ENCODE measurements at places on chromosomes 2 and 18. TPM values are rescaled to one million over a fixed set of nuclear protein-coding genes. Genes with fewer than 3 reads are reported as not detected.

DNA sequence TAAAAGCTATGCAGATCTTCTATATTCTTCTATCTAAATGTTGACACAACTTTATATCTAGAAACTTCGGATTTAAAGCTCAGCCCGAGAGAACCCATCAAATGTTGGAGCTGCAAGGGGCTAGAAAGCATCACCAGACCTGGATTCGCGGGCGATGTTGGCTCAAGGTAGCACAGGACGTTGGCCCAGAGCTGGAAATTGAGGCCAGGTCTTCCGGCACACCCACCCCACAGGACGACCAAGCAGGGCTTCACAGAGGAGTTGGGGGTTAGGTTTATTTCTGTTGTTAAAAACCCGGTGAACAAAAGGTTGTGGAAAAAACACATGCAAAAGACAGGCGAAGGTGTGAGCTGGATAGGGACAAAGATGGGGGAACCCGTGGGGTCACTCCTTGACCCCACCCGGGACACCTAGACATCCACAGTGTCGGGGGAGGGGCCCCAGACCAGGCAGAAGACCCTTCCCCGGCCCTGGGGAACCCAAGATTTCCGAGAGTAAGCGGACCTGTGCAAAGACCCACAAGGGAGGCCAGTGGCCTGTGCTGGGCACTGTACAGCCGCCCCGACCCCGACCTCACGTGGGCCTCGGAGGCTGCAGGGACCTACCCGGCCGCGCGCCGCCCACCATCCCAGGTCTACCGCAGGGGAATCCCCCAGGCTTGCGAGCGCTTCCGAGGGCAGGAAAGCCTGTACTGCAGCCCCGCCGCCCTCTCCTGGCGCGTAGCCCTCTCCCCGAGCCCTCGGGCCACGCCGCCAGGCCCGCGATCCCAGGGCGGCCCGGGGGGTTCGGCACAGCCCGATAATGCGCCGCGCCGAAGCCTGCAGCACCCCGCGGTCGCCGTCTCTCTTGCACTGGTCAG lies 1.8 kb upstream of the AGBL5 start:
- peak; percentile 67 for DNase-seq

- no peak for DNase-seq
Observed at GRCh38 chr2:216214768-216215167, 105.6 kb downstream of the XRCC5 start.

The TCF23 gene
- 0.59 TPM for polyA plus RNA-seq

The TTN gene
- 0.97 TPM for polyA plus RNA-seq

GRCh38 chr2:66201242-66201641 lies 233.7 kb upstream of the MEIS1 start:
- DNase-seq, result no peak

DNA sequence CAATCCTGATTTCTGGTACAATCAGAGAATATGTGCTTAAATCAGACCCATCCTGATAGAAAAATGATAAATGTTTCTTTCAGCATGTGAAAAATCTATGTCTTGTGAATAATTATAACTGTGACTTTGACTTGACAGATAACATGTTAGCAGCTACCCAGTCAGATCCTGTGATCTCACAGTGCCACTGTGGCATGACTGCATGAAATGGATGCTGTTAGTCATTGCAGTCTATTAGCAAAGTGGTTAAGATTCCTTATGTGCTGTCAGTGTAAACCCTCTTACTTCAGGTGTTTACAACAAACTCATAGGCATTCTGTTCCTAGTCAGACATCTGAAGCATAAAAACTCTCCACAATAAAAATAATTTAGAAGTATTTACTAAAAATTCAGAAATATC lies 244.6 kb upstream of the RND3 start:
- DNase-seq, result no peak

- DNase-seq, result no peak
Observed at GRCh38 chr2:25302758-25303375, 38.9 kb downstream of the DNMT3A start.

The HOXD8 gene
- 212 TPM for polyA plus RNA-seq

DNA sequence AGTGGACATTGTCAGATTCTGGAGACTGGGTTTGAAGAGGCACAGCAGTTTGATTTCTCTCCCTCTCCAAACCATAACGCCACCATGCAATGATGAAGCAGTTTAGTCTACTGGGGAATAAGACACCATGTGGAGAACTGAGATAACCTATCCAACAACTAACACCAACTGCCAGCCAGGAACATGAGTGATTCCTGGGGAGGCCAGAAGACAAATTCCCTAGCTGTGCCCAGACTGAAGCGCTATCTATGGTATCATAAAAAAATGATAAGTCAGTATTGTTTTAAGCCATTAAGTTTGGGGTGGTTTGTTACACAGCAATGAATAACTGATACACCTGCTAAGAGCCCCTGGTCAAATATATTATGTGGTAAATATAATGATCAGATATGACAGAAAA lies 129.3 kb downstream of the EXOC6B start:
- no peak for DNase-seq

The MOB1A gene
- 120 TPM for polyA plus RNA-seq

The HAAO gene
- 37.2 TPM for polyA plus RNA-seq

The ANKRD62 gene
- polyA plus RNA-seq, result 0.05 TPM

- no peak for DNase-seq
Observed at GRCh38 chr18:37529863-37530262, 35.7 kb downstream of the CELF4 start.

The UGT1A4 gene
- 0.03 TPM for polyA plus RNA-seq

DNA sequence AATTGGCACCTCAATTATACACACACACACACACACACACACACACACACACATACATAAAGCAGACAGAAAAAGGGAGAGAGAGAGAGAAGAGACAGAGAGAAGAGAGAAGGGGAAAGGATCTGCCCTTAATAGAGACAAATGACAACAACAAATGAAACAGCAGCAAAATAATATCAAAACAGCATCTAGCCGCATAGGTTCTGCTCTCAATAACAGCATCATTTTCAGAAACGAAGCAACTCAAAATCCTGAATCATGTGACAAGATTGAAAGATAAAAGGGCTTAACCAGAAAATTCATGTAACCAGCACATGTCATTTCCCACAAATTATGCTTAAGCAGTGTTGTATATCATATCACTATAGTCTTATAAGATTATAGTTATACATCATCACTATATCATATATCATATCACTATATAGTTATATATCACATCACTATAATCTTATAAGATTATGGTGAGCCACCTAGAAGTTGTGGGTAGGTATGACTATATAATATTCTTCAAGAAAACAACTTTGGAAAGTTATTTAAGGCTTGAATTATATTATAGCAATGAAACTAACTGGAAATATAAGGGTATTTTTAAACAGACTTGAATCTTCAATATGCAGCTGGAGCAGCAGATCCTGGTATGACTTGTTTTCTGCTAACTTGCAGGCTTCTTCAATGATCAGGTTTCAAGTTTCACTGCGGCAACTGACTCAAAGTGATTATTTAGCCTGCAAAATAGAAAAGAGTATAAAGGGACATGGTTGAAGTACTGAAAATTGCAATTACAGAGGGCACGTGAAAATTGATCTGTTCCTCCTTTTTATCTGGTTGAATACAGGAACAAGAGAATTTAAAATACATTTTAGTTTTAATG lies 16.1 kb upstream of the VPS54 start:
- DNase-seq, result no peak

- DNase-seq, result no peak
Observed at GRCh38 chr18:7002107-7002506, 115.5 kb downstream of the LAMA1 start.

GRCh38 chr2:42223855-42224268 lies 54.7 kb downstream of the EML4 start:
- DNase-seq, result no peak

DNA sequence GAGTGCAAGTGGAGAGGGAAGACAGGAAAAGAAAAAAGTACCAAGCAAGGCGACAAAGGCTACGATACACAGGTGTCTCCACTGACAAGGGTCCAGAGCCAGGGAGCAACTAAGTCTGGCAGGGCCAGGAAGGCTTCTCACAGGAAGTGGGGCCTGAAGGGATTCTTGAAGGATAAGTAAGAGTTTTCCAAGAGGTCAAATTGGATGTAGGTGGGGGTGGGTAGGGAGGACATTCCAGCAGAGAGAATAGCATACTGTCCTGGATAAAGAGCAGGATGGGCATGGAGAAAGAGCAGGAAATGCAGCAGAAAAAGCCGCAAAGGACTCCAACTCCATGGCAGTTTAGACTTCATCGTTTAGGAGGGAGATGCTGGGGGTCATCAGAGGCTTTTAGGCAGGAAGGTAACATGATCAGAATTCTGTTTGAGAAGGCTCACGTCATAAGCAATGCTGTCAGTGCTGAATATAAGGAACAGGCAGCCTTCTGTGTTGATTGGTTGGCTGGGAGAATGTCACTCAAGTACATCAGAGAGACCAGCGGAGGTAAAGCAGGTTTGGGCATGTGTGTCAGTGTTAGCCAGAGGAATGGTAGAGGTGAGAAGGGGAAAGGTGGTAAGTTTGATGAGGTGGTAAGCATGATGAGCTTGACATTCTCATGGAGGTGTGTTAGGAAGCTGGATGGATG lies 35.1 kb downstream of the ARHGAP25 start:
- no peak for DNase-seq

Measured in right renal pelvis (tissue), 4 donors.